Type B pancreatic cell (in vitro differentiated cells): ENCODE measurements at places on chromosomes 13 and 19. TPM values are rescaled to one million over a fixed set of nuclear protein-coding genes. Genes with fewer than 3 reads are reported as not detected.

The KCNC3 gene
- total RNA-seq = 9.5 and 11.2 TPM in 2 replicates

The HCST gene
- 1.0 and 1.3 TPM in 2 replicates for total RNA-seq

The CNFN gene
- total RNA-seq = 3.3 and 5.6 TPM in 2 replicates

The ELSPBP1 gene
- total RNA-seq = not detected in 2 replicates

GRCh38 chr19:47021536-47022139, 2.0 kb downstream of the NPAS1 start:
- no peak for DNase-seq

GRCh38 chr19:6393983-6394412, 1.0 kb upstream of the GTF2F1 start:
- DNase-seq = no peak

- no peak for DNase-seq
These were observed 21.4 kb downstream of the SIAH3 start for GRCh38 chr13:45830121-45830520.
